CD4-positive, alpha-beta T cell treated with Interleukin-6 at 100 ng/mL for 8 hours (primary cell): ENCODE measurements at places on chromosomes 2 and 18.

DNA sequence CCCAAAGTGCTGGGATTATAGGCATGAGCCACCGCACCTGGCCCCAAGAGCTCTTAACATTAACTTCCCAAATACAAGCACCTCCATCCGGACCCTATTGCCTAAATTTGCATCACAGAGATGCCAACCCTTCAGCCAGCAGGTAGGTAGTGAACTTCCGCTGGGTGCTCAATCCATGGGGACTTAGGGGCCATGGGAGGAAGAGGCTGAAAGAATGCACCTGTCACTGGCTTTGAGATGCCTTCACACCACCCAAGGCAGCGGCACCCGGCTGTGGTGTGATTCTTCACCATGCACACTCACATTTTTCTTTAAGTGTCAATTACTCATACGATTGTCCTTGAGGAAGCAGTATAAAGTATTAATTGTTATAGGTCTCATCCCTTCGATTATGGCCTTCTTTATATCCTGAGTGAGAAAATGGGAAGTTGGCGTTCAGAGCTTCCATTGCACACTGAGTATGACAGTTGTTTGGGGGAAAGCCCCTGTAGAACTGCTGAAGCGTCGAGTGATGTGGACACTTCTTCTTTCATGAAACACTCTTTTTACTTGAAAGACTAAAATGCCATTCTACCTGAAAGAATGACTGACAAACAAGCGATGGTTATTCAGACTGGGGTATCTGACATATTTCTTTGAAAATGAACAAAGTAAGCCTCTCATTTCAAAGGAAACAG is 51.8 kb upstream of the BIN1 start:
- no peak for DNase-seq

DNA sequence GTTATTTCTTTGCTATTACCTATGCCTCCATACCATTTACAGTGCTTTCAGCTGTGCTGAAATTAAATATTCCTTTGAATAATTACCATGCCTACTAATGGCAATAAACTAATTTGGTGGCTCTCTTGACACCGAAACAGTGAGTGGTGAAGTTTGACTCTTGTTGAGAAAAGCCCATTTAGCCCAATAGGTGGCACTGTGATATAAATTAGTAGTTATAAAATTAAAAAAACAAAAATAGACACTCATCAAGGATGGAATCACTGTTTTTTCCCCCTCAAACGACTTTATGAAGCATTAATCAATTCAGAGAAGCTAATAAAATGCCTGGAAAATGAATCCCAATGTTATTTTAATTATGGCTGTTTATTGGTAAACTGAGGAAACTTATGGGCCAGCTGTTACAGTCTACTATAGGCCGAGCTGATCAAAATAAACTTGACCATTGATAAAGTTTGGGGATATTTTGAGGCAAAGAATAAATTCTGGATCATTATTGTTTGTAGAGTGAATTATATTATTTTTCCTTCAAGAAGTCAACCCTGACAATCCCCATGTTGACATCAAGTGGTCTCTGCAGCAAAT is 339.6 kb downstream of the TRIB2 start:
- DNase-seq = no peak

DNA sequence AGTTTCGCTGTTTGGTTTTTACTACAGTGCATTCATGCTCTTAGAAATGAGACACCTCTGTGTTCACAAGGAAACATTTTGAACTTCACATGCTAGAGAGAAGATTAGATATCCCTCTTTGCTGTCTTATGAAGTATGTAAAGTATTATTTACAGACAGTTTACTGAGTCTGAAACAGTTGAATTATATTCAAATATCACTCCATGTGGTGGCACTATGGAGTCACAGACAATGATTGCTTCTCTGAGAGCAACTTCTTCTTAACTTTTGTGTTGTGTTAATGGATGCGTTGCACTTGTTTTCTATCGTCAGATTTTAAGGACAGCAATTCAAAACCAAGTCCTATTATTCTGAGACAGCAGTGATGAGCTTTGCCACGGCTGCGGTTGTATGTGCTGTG is 823.6 kb downstream of the GALR1 start:
- no peak for DNase-seq

GRCh38 chr2:152278526-152278925 is 56.4 kb upstream of the FMNL2 start:
- no peak for DNase-seq

DNA sequence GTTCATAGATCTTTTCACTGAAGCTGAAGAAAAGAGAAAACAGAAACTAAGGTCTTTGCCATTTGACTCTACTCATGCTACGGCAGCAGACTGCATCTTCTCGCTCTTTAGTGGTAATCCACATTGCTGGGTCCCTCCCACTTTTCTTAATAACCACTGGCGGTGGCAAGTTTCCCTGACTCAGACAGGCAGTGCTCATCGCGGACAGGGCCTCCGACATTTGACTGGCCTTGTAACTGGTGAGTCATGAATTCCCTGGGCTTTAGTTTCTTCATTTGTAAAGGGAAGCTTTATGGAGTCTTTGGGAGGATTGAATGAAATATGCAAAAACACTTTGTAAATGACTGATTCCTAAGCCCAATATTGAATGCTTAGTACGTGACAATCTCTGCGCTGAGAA is 238.2 kb upstream of the RBBP8 start:
- no peak for DNase-seq

DNA sequence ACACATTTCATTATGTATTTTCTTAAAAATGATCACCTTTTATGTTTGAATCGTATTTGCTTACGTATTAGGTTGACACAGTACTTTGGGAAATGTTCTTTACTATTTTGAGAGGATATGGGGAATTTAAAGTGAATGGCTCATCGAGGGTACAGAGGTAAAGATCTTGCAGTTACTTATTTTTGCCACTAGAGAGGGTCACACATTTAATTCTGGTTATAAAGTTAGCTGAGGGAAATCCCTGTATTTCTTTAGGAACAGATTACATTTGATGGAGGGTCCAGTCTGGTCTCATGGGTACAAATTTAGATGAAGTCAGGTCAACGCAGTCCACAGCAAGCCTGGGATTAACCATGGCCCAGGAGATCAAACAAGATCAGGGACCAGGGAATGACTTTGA is 24.5 kb downstream of the DYNC2LI1 start:
- DNase-seq = no peak

DNA sequence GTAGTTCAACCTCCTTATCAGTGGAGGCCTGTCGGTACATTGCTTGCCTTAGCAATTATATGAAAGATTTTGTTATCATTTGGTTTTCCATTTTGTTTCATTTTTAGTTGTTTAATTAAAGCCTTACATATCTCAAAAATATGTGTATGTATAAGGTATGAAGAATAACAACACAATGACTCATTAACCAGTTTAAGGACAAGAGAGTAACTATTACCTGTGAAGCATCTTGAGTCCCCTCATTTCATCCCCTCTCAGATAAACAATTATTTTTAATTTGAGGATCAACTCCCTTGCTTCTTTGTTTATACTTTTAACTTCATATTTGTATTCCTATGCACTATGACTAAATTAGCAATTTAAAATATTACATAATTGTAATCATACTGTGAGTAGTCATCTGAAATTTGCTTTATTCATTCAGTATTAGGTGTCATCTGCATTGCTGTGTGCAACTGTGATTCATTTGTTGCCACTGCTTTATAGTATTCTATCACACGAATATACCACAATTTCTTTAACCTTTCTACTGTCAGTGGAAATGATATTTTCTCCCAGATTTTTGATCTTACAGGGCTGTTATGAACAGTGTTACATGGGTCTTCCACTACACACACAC is 126.4 kb downstream of the RNF152 start:
- no peak for DNase-seq

GRCh38 chr2:229445501-229446211 is 174.6 kb upstream of the PID1 start:
- no peak for DNase-seq

GRCh38 chr2:189802396-189802912 is 18.2 kb downstream of the PMS1 start:
- no peak for DNase-seq

- no peak for DNase-seq
These were observed 249.4 kb upstream of the LINC00305 start for GRCh38 chr18:64398320-64398719.

DNA sequence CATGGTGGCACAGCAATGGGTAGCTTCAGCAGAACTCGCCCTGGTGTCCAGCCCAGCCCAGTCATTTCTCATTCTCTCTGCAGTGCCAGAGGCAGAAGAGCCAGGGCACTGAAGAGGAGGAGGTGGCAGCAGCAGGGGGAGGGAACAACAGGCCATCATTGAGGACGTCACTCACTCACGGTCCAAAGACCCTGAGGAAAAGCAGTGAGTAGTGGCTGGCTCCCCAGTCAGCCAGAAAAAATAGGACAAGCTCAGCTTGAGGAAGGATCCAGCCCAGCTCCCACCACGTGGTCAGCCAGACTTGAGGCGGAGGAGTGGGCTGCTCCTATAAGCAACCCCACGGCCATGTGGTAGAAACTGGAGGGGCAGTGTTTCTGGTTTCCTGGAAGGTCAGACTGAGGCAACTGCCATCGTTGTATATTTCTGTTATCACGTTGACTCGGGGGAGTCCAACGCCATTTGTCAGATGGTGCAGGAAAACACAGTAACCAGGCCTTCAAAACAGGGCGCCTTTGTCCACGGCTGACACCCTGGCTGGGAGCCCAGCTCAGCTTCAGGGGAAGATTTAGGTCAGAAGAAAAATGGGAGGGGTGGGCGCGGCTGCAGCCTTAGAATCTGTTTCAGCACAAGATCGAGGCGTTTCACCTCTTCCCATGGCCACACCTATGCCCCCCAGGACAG is 19.0 kb upstream of the TMEM247 start:
- DNase-seq = no peak

DNA sequence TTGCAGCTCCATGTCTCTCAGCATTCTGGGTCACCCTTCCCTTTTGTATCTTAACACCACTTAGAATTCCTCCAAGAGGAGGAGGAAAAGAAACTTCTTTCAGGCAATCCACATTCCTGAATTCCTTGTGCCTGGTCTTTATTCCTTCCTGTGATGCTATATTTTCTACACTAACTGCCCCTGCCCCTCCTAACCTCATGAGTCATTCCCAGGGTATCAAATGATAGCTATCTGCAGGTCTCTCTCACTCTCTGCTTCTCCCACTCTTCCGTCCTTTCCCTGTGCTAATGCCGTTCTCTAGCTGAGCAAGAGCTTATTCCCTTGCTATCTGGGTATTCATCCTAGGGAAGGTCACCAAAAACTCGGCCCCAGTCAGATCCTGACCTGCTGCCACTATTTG is 395.0 kb upstream of the TCF4 start:
- no peak for DNase-seq

- no peak for DNase-seq
These were observed 45.0 kb upstream of the MCFD2 start for GRCh38 chr2:46960618-46961017.
